Endothelial cell (in vitro differentiated cells): ENCODE measurements at places on chromosomes 3 and 15. TPM values are rescaled to one million over a fixed set of nuclear protein-coding genes. Genes with fewer than 3 reads are reported as not detected.

DNA sequence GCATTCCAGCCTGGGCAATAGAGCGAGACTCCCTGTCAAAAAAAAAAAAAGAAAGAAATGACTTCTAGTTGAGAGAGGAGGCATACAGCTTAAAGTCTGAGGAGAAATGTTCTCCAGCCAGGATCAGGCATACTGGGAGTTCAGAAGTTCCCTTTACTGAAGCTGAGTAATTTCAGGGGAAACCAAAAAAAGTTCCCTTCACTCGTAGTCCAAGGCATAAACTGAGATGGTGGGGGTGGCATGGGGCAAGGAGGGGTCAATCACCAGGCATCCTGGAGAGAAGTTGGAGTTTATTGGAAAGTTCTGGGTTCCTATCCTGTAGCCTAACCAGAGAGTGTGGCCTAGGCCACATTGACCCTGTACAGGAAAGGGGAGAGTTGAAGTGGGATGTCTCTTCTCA is 5.9 kb downstream of the GPX1 start:
- no peak for DNase-seq

The REC114 gene
- total RNA-seq: not detected

GRCh38 chr3:78888635-78889034 is 879.2 kb downstream of the ROBO1 start:
- no peak for DNase-seq

The TMCO5A gene
- not detected for total RNA-seq

- no peak for DNase-seq
Measured at GRCh38 chr3:177932346-177932745, 603.9 kb upstream of the KCNMB2 start.

- no peak for DNase-seq
Measured at GRCh38 chr3:46695962-46696894, 2.7 kb upstream of the ALS2CL start.

The TTBK2 gene
- total RNA-seq: 14.1 TPM
